H9 (cell line): ENCODE measurements at places on chromosomes 2 and 18. TPM values are rescaled to one million over a fixed set of nuclear protein-coding genes. Genes with fewer than 3 reads are reported as not detected.
A peak's percentile ranks its signal among the peaks of the same experiment; 100 is the strongest.

DNA sequence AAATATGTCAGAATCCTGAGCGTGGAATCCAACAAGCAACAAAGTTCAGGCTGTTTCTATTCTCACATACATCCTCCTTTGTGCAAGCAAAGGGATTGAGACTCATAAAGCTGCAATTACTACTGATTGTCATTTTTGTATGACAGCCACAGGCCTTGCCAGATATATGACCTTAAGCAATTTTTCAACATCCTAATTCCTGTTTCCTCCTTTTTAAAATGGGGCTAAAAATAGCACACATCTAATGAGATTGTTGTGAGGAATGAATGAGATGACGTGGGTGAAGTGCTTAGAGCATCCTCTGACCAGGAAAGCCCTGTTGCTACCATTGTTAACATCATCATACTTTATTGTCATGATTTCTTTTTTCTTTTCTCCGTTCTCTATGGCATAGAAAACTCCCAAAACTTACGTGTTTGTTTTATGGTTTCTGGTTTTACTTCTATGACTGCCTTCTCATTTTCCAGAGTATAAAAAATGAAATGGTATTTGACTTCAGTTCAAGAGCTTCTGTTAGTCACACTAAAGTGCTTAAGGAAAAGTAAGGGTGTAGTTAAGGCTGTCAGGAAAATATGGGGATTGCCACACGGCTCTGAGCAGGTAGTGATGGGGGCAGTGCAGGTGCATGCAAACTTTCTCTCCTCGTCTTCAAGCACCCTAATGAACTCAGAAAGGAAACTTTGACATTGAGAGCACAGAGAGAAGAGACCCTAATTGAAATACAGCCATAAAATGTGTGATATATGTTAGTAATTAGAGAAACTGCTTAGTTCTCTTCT is 590.6 kb upstream of the NETO1 start:
- H3K4me3 ChIP-seq: no peak overlapping the region
- no peaks in the 10 kb centered on the region for H3K4me1 ChIP-seq
- H3K27ac ChIP-seq: no peak overlapping the region
- no peaks in the 10 kb centered on the region for H3K36me3 ChIP-seq
- DNase-seq: no peak

DNA sequence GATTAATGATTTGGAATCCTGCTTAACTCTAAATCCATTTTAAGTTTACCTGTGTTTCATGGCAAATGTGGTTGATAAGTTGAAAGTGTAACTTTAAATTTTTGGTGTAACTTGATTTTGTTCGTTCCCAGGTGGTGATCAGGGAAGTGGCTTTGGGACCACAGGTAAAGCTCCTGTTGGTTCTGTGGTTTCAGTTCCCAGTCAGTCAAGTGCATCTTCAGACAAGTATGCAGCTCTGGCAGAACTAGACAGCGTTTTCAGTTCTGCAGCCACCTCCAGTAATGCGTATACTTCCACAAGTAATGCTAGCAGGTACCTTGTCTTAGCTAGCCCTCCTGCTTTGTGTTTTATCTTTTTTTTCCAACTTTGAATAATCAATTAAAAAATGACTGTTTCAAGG is 62.8 kb downstream of the AGFG1 start:
- H3K27ac ChIP-seq: no peak overlapping the region
- H3K36me3 ChIP-seq: peaks cover 63% of the 10 kb centered on the region
- no peak for DNase-seq
- H3K27me3 ChIP-seq: no peaks in the 10 kb centered on the region
- H3K4me1 ChIP-seq: no peaks in the 10 kb centered on the region

GRCh38 chr18:62621546-62621945 is 93.8 kb upstream of the PHLPP1 start:
- H3K4me1 ChIP-seq: no peaks in the 10 kb centered on the region
- no peak for DNase-seq
- no peaks in the 10 kb centered on the region for H3K27me3 ChIP-seq
- no peaks in the 10 kb centered on the region; the same call in 2 of the 3 replicates for H3K36me3 ChIP-seq

DNA sequence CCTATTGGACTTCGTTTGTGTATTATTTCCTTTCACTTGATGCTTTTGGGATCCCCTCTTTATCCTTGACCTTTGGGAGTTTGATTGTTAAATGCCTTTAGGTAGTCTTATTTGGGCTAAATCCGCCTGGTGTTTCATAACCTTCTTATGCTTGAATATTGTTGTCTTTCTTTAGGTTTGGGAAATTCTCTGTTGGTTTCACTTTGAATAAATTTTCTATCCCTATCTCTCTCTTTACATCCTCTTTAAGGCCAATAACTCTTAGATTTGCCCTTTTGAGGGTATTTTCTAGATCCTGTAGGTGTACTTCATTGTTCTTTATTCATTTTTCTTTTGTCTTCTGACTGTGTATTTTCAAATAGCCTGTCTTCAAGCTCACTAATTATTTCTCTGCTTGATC is 354.7 kb downstream of the PARD3B start:
- no peak overlapping the region for H3K4me3 ChIP-seq
- H3K27ac ChIP-seq: no peak overlapping the region
- H3K4me1 ChIP-seq: no peaks in the 10 kb centered on the region
- peaks cover 6% of the 10 kb centered on the region; the same call in 2 of the 3 replicates for H3K36me3 ChIP-seq

GRCh38 chr2:223744580-223744979 is 92.8 kb downstream of the AP1S3 start:
- no peaks in the 10 kb centered on the region for H3K4me1 ChIP-seq
- no peak overlapping the region for H3K27ac ChIP-seq
- H3K27me3 ChIP-seq: no peaks in the 10 kb centered on the region
- no peak overlapping the region for H3K4me3 ChIP-seq

DNA sequence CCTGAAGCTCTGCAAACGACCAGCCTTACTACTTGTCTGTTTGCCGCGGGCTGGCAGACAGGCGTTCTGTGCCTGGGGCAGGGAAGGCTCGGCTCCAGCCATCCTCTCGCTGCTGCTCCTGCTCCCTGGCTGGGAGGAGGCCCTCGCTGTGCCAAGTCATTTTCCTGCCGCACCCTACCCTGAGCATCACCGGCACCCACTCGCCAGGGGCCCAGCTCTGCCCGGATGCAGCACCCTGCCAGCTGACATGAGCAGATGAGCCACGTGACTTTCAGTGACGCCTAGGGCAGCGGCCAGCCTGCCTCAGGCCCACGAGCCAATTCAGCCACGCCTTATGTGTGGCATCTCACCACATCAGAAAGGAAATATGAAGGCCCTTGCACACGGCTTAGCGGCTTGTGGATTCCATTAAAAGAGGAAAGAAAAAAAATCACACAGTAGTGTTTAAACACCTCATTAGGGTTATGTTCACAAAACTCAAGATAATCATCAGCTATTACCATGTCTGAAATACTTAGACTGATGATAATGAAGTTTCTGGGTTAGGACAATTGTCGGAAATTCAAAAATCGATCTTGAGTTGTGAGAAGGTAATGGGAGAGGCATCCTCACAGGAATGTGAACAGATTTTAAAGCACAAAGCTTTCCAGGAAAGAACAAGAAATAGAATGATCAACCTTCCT is 250.5 kb downstream of the TWIST2 start:
- no peak overlapping the region for H3K27ac ChIP-seq
- no peak for DNase-seq
- no peaks in the 10 kb centered on the region for H3K4me1 ChIP-seq
- no peaks in the 10 kb centered on the region for H3K27me3 ChIP-seq
- peaks cover 19% of the 10 kb centered on the region; the same call in 1 of the 2 replicates for H3K36me3 ChIP-seq

GRCh38 chr2:67214585-67215185 is 182.4 kb upstream of the ETAA1 start:
- H3K27me3 ChIP-seq: no peaks in the 10 kb centered on the region
- H3K36me3 ChIP-seq: peaks cover 6% of the 10 kb centered on the region
- H3K4me1 ChIP-seq: peaks cover 4% of the 10 kb centered on the region; the same call in 1 of the 2 replicates
- H3K27ac ChIP-seq: no peak overlapping the region
- no peak for DNase-seq

DNA sequence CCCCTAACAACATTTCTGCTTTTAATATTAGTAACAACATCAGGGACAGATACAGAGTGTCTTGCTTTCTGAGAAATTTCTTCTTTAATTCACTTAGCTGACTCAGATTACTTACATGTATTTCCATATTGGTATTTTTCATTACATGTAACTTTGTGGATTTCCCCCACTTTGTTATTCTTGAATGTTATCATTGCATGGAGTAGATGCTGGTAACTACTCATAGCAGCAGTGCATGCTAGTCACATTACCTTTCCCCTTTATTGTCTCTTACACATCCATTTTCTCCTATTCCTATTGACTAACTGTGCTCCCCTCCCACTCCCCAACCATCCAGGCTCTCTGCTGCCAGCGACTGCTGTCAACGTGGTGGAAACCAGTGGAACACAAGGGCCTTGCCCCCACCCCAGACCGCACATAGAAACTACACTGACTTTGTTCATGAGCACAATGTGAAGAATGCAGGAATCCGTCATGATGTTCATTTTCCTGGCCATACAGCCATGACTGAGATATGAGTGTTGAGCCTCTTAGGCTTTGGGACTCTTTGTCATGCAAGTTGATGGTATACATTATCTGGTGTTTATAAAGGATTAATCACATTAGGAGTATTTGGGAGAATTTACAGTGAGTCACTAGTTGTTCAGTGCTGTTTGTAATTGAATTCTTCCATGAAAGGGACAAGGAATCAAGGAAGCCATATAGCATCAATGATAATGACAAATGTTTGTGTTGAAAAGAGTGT is 91.0 kb downstream of the EPB41L5 start:
- no peaks in the 10 kb centered on the region for H3K4me1 ChIP-seq
- no peak for DNase-seq

- H3K36me3 ChIP-seq: no peaks in the 10 kb centered on the region
- H3K4me1 ChIP-seq: peaks cover 4% of the 10 kb centered on the region; the same call in 1 of the 2 replicates
- no peak for DNase-seq
These were observed 5.2 kb upstream of the DNAJB2 start for GRCh38 chr2:219273937-219274336.

DNA sequence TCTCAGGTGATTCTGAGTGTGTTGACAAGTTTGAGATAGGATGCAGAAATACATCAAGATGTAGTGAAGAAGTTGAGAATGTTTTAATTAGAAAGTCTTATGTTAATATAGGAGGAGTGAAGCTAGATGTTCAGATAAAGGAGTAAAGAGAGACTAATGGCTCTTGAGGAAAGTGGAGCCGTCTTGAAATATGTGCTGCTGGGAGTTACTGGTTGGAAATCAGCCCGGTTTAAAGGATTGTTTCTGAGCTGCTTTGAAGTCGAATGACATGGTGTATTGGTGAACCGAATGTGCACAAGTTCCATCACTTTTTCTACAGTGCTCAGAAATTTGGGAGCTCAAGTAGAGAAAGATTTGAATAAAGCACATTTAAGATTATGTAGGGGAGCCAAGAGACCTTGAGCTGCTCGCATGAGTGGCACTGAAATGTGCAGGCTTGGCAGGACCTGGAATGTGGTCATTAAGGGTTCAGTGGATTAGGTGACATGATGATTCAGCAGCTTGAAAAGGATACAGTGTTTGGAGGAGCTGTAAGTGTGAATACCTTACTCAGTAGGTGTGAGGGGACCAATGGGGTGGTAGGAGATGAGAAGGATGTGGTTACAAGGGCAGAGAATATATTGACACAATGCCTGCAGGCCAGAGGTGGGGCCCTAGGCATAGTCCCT is 68.6 kb downstream of the CAB39 start:
- H3K27ac ChIP-seq: no peak overlapping the region
- no peak for DNase-seq
- peaks cover 37% of the 10 kb centered on the region for H3K36me3 ChIP-seq
- H3K4me1 ChIP-seq: no peaks in the 10 kb centered on the region

DNA sequence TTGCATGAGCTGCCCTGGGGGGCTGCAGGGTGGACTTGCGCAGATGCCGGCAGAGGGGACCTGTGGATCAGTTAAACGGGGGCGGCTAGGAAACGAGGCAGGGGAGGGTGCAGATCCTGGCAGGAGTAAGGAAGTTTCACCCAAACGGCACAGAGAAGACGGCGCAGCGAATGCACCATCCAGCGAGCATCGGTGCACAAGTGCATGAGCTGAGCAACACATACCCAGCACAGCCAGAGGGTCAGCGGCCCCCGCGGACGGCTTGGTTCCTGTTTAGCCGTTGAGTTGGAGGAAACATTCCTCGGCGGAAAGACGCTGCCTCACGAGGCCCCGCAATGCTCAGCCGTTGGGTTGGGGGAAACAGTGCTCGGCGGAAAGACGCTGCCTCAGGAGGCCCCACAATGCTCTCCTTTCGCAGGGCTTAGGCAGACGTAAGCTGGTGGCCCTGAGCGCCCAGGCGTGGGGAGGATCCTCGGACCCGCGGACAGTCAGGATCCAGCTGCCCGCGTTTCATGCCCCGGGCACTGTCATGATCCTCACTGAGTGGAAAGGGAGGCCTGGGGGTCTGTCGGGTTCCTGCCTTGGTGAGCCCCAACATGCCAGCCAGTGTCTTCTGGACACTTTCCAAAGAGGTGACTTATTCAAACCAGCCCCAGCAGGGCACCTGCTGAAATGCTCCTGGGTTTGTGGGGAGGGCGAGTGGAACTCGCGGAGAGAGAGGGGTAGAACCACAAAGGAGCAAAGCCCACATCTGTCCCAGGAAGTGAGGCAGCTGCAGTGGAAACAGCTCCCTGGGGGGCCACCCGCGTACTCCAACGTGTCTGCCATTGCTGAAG is 86.3 kb downstream of the NDUFA10 start:
- H3K36me3 ChIP-seq: no peaks in the 10 kb centered on the region
- H3K27ac ChIP-seq: no peak overlapping the region
- H3K4me3 ChIP-seq: no peak overlapping the region; the same call in 2 of the 3 replicates
- H3K4me1 ChIP-seq: no peaks in the 10 kb centered on the region
- H3K27me3 ChIP-seq: no peaks in the 10 kb centered on the region
- DNase-seq: peak; percentile 23

- peaks cover 3% of the 10 kb centered on the region; the same call in 1 of the 3 replicates for H3K36me3 ChIP-seq
- DNase-seq: no peak
- peaks cover 4% of the 10 kb centered on the region; the same call in 1 of the 2 replicates for H3K4me1 ChIP-seq
These were observed 143.6 kb upstream of the EPHA4 start for GRCh38 chr2:221715523-221716247.

GRCh38 chr2:100964681-100965169 is 37.4 kb upstream of the RPL31 start:
- H3K36me3 ChIP-seq: no peaks in the 10 kb centered on the region
- no peak overlapping the region for H3K4me3 ChIP-seq
- no peaks in the 10 kb centered on the region for H3K4me1 ChIP-seq
- no peak for DNase-seq
- no peaks in the 10 kb centered on the region for H3K27me3 ChIP-seq

GRCh38 chr2:164737612-164738081 is 104.0 kb downstream of the COBLL1 start:
- no peaks in the 10 kb centered on the region for H3K4me1 ChIP-seq
- no peaks in the 10 kb centered on the region for H3K36me3 ChIP-seq
- no peak overlapping the region for H3K4me3 ChIP-seq
- H3K27me3 ChIP-seq: no peaks in the 10 kb centered on the region

- H3K27me3 ChIP-seq: no peaks in the 10 kb centered on the region
- no peak overlapping the region for H3K4me3 ChIP-seq
- no peak for DNase-seq
These were observed 104.8 kb downstream of the PLCL1 start for GRCh38 chr2:197908990-197909776.

- H3K4me3 ChIP-seq: no peak overlapping the region
- H3K4me1 ChIP-seq: no peaks in the 10 kb centered on the region
- no peak overlapping the region for H3K27ac ChIP-seq
- no peaks in the 10 kb centered on the region for H3K27me3 ChIP-seq
These were observed 75.3 kb upstream of the NPAS2 start for GRCh38 chr2:100744589-100744988.

GRCh38 chr2:72275084-72275483 is 127.4 kb upstream of the CYP26B1 start:
- no peaks in the 10 kb centered on the region for H3K27me3 ChIP-seq
- H3K27ac ChIP-seq: no peak overlapping the region
- no peak for DNase-seq

Gene DSEL
- 5.3 and 6.0 TPM in 2 replicates for total RNA-seq
